ENCODE measurements at places on chromosomes 12 and 14.
A peak's percentile ranks its signal among the peaks of the same experiment; 100 is the strongest.

GRCh38 chr12:124423761-124424515 is 129.0 kb downstream of the RFLNA start:
- no peak for DNase-seq

GRCh38 chr12:56186957-56187356 is 2.3 kb downstream of the SMARCC2 start:
- no peak for DNase-seq

GRCh38 chr14:70567791-70568190 is 32.7 kb downstream of the MED6 start:
- DNase-seq, result peak; percentile 45

GRCh38 chr12:76208129-76208528 is 123.6 kb upstream of the NAP1L1 start:
- DNase-seq, result no peak

DNA sequence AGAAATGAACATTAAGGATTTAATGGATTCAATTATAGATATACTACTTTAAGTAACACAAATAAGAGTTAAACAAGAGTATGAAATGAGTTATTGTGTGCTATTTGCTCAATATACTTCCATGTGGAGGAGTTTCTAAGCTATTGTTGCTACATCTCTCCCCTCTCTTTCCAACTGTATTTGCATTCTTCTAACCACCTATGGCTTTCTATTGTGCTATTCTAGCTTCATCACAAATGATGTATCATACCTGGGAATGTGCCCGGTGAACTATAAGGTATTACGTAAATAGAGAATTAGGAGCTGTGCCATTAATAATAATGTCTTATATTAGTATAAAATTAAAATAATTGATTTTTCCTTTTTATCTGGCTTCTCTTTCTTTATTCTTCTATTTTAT is 87.1 kb upstream of the PLEKHG7 start:
- no peak for DNase-seq

DNA sequence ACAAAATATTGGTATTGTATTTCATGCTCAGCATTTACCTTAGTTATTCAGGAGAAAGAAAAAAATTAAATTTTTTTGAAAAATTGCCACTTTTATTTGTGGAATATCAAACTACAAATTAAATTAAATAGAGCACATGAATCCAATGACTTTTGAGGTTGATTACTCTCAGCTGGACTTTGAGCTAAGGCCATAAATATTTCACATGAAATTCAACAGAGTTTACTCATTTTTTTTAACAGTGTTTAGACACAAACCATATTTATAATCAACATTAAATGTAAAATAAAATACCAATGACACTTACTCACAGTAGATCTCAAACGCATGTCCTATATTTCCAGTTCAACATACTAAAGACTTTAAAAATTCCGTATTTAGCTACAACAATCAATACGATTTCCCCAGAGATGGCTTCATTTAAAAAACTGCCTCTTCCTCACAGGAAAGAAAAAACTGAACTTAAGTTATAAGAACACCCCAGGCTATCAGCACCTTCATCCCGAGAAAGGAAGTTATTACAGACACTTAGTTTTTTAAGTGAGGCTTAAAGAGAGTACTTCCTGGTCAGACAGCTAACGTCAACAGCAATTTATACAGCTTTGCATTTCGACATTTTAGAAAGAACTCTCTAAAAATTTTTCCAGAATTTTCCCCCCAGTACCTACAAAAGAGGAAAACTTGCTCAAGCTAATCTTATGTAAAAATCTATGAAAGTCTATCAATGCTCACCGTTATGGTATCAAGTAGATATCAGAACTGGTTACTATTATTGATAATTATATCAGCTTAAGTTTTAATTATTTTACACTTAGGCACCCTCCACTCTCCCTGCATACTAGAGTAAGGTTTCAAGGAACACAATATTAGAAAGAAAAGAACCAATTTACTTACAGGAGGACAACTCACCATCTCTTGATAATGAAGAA is 13.8 kb downstream of the TAOK3 start:
- no peak for DNase-seq

DNA sequence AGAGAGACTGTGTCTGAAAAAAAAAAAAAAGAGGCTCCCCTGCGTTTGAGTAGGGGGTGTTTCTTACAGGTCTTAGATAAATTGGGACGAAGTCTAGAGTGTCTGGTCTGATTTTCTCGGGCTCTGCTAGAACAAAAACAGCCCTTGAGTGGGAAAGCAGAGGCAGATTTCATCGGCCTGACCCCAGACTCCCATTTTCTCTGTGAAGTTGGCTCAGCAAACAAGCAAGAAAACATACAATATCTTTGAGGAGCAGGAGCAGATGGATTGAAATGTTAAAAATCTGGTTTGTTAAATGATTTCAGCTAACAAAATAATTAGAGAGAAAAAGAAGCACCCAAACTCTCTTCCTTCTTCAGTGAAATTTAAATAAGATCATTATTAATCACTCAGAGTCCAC is 44.1 kb downstream of the DERA start:
- DNase-seq, result no peak

DNA sequence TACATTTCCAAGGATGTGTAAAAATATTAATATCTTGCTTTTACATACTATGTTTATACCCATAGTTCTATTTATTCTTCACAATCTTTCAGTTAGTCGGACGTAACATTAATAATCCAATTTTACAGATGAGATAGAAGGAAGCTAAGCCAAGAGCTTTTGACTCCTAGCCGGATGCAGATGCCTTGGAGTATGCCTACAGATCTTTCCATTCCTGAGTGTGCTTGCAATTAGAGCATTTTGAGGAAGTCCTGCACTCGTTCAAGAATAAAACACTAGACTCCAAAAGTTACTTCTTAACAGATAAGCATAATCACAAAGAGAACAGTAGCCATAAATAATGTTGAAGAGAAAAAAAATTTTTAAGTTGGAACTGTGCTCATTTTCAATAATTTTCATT is 337.6 kb upstream of the CLEC14A start:
- no peak for DNase-seq

DNA sequence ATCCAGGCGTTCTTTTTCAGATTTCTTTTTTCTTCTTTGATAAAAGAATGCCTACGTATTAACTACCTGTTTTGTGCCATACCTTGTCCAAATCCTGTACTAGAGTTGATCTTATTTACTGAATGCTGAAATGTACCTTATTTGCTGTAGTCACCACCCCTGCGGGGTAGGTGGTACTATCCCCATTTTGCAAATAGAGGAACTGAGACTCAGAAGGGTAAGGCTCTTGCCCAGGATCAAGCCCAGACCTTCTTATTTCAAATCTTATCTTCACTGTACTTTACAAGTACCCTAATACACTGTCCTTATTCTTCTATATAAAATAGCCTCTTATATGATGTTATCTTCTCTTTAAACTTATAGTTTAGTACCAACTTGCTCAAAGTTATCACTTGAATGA is 206.5 kb downstream of the SLC41A2 start:
- no peak for DNase-seq

GRCh38 chr14:105903971-105904370 is 377.6 kb downstream of the TMEM121 start:
- no peak for DNase-seq

DNA sequence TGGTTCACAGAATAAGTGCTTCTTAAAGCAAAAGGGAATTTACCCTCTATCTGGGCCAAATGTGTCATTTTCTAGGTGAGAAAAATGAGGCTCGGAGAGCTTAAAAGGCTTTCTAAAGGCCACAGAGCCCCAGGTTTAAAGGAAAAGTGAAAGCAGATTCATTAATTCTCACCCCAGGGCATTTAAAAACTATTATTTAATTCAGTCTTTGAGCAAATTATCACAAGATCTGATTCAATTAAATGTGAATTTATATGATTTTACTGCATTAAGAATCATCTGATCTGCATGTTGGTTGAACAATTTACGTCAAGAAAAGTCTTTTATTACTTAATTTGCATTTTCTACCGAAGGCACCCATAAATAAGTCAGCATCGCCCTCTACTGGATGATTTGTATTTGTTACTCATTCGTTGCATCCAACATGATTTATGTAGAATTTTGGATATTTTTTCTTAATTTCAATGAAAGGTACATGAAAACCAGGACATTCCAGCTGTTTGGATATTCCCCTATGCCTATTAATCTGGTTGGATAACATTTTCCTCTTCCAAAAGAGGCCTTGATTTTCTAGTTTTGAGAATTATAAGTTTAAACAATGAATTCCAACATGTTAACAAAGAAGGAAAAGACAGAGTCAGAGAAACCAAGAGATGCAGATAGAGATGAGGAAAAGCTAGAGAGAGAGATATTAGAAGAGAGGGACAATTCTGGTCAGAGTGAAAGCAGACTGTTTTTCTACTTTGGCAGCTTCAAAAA is 19.1 kb upstream of the DHRS7 start:
- peak; percentile 27 for DNase-seq

GRCh38 chr12:100453951-100454350 is 19.7 kb upstream of the NR1H4 start:
- no peak for DNase-seq

DNA sequence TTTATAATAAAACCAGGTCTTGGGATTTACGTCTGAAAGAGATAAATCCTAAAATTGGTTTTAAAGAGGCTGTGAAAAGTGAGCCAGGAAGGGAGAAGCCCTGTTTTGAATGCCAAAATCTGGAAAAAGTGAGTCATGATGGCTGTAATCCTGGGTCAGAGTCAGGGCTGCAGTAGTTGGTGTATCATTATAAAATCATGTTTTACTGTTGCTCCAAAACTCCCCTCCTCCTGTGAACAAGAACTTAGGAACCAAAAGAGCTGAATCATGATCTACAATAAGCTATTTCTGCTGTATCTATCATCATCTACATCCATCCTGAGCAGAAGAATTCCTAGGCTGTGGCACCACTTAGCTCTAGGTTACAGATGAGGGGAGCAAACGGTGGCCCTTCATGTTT is 79.3 kb downstream of the LMO3 start:
- peak; percentile 82 for DNase-seq

- no peak for DNase-seq
Measured at GRCh38 chr12:32402946-32403345, 3.6 kb downstream of the FGD4 start.

DNA sequence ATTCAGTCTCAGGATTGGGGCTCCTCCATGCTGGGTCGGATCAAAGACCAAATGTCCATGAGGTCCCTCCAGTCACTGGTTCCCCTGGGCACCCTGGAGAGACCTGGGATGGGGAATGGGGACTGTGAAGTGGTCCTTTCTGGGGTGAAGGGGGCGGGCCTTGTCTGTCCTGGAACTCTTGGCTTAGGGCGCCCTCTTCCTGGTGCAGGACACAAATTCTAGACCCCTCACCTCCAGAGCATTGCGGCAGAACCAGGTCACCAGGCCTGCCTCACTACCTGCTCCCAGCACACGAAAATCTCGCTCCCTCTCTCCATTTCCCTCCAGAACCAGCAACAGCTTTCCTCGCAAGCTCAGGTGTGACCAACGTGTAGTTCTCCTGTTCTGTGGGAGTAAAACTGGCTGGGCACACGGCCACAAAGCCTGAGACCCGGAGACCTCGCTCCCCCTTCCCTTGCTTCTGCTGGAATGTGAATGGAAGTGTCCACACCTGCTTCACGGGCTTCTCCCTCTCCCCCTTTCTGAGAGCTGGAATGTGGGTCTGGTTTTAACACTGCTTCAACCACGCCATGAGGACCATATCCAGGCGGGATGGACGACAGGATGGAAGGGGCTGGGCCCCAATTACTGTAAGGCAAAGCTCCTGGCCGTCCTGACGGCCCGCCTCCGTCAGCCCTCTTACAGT is 112.7 kb downstream of the SCARB1 start:
- DNase-seq, result no peak

DNA sequence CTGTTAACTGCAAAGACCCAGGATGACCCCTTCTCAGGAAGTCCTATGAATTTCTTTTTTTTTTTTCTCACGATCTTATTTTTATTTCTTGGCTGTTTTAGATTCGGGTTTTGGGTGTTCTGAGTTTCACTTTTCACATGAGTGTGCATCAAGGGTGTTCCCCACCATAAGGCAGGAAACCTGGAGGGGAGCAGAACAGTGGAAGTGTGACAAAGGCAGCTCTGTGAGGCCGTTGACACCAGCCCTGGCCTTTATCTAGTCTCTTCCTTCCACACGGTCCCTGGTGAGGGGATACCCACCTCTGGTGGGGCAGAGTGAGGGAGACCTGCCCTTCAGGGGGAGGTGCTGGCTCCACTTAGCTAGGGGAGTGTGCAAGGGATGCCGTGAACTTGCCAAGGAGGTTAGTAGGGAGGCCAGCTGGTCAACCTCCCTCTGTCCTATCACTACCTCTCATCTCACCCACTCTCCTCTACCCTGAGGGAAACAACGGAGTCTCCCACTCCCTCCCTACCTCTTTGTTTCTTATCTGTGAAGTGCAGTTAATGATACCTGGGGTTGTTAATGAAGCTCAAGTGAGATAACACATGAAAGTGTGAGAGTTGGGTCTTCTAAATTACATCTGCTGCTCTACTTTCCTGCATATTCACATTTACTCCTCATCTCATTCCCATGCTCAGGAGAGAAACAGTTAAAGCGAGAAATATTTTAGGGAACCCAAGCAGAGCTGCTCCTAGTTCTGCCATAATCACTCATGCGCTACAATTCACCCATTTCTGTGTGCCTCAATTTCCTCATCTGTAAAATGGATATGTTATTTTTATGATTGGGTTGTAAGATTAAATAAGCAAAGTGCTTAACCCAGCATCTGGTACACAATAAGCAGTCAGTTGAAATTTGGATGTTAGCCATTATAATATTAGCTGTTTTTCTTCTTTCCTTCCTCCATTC is 4.4 kb upstream of the GALNT6 start:
- no peak for DNase-seq

DNA sequence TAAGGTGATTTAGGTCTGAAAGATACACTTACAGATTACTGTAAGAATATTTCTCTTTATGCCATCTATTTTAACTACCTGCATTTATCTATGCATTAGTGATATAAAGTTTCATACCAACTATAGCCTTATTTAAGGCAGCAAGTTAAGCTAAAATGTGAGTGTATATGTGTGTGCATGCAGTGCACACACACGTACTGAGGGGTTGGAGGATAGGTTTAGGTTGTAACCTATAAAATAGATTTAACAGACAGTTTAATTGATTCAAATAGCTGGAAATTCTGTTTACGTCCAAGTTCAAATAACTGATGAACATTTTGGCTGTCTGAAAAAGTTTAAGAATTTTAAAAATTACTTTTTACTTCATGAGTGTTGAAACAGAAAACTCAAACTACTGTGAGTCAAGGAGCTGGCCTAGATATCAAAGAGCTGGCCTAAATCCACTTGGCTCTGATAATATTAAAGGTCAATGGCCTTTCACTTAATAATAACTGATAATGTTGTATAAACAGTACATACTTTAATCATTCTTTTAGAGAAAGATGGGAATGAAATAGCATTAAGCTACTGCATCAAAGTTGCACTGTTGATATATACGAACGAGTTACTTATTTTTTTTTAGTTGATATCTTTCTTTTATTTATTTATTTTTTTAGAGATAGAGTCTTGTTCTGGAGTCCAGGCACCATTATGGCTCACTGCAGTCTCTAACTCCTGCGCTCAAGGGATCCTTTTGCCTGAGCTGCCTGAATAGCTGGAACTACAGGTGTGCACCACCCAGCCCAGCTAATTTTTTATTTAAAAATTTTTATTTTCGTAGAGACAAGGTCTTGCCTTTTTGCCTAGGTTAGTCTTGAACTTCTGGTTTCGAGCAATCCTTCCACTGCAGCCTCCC is 13.8 kb upstream of the KCNJ8 start:
- DNase-seq, result no peak

- no peak for DNase-seq
Measured at GRCh38 chr14:93527203-93527607, 96.5 kb downstream of the UNC79 start.

All from AG20443 (cell line).